Pancreas (tissue), 10 donors: ENCODE measurements at places on chromosomes 12 and 14. TPM values are rescaled to one million over a fixed set of nuclear protein-coding genes. Genes with fewer than 3 reads are reported as not detected.

The IL22 gene
- not detected for total RNA-seq

The RIPK3 gene
- total RNA-seq: 4.3 TPM

DNA sequence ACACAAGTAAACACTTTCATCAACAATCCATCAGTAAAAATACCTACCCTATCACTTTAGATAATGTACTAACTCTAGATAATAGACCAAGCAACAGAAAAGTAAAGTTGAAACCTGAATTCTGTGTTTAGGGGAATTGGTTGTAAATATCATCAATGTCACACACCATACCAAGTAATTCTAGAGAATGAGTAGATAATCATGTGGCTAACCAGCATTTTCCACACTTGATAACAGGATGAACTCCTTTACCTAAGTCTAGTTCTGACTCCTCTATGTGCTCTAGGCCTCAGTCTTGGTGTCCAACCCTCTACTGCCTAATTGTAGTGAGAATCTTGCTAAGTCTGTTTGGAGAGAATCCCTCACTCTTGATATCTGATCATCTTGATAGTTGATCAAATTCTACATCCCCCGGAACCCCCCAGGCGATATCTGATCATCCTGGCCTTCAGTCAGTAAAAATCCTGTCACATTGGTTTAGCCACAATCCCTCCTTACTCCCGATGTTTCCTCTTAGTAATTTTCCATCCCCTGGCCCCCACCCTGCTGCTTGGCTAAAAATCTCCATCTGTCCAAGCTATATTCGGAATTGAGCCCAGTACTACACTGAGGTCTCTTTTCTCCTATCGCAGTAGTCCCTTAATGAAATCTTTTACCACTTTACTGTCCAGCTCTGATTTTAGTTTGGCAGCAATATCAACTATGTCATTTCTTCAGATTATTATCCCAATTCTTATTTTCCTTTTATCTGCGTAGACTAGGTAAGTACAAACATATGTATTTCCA, 3.4 kb upstream of the SLCO1A2 start:
- DNase-seq: no peak
- H3K4me1 ChIP-seq: no peaks in the 10 kb centered on the region
- no peak overlapping the region for H3K4me3 ChIP-seq
- H3K27ac ChIP-seq: no peak overlapping the region
- H3K27me3 ChIP-seq: no peaks in the 10 kb centered on the region

DNA sequence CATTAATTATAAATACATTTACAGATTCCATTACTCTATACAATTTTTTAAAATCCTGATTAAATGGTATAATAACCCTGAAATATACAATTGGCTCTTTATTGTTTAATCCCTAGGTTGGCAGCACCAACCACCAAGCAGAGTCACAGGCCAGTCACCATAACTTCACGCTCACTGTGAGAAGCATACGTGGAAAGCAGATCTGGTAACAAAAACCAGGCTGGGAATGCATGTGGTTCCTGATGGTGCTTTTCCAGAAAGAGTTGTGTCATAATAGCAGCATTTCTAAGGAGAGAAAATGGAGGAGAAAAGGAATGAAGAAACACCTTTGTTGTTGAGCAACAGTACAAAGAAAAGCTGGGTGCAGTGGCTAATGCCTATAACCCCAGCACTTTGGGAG, 66.1 kb downstream of the SIX6 start:
- H3K4me3 ChIP-seq: no peak overlapping the region
- H3K4me1 ChIP-seq: no peaks in the 10 kb centered on the region
- no peaks in the 10 kb centered on the region for H3K36me3 ChIP-seq
- no peak for DNase-seq
- H3K27ac ChIP-seq: no peak overlapping the region

The OR6C65 gene
- not detected for total RNA-seq

- H3K4me3 ChIP-seq: no peak overlapping the region
- DNase-seq: no peak
- H3K27me3 ChIP-seq: no peaks in the 10 kb centered on the region
- H3K4me1 ChIP-seq: no peaks in the 10 kb centered on the region
- no peaks in the 10 kb centered on the region for H3K36me3 ChIP-seq
- H3K27ac ChIP-seq: peak overlapping the region; percentile 44
Observed at GRCh38 chr12:24888813-24889212, 60.1 kb downstream of the BCAT1 start.

- H3K36me3 ChIP-seq: no peaks in the 10 kb centered on the region
- H3K27me3 ChIP-seq: no peaks in the 10 kb centered on the region
- DNase-seq: no peak
- no peaks in the 10 kb centered on the region for H3K4me1 ChIP-seq
- no peak overlapping the region for H3K27ac ChIP-seq
- H3K4me3 ChIP-seq: no peak overlapping the region
Observed at GRCh38 chr14:22225516-22226140, 363.4 kb downstream of the DAD1 start.

DNA sequence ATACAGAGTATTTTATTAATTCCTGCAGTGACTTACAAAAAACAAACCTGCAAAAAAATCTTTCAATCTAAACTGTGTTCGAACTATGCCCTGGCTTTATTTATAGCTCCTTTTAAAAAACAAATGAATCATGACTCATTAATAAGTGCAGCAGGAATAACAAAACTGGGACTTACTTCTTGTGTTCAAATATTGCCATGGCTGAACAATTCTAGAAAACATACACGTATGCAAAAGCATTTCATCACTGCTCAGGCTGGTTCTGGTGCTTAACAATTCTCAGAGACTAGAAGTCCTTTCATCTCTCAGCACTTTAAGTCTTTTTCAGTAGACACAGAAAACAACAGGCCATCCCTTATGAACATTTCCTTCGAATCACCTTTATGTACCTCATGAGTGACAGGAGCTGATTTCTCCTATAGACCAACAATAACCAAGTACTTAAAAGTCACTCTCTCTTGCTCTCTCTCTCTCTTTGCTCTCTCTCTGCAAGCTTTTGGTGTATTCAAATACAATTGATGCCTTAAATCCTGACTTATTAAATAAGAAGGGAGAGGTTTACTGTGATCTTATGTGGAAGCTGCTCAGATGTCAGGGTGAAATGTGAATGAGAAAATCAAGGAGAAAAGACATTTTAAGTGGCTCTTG, 268.8 kb downstream of the TTC8 start:
- no peaks in the 10 kb centered on the region for H3K27me3 ChIP-seq
- no peak overlapping the region for H3K27ac ChIP-seq
- H3K36me3 ChIP-seq: no peaks in the 10 kb centered on the region
- no peak overlapping the region for H3K4me3 ChIP-seq
- H3K4me1 ChIP-seq: no peaks in the 10 kb centered on the region

The CCDC38 gene
- total RNA-seq: not detected

GRCh38 chr12:84198294-84198946, 714.2 kb downstream of the SLC6A15 start:
- H3K27ac ChIP-seq: no peak overlapping the region
- H3K27me3 ChIP-seq: no peaks in the 10 kb centered on the region
- no peak overlapping the region for H3K4me3 ChIP-seq
- no peak for DNase-seq
- H3K4me1 ChIP-seq: no peaks in the 10 kb centered on the region
- H3K36me3 ChIP-seq: no peaks in the 10 kb centered on the region

The FBXO21 gene
- total RNA-seq: 24.9 TPM

DNA sequence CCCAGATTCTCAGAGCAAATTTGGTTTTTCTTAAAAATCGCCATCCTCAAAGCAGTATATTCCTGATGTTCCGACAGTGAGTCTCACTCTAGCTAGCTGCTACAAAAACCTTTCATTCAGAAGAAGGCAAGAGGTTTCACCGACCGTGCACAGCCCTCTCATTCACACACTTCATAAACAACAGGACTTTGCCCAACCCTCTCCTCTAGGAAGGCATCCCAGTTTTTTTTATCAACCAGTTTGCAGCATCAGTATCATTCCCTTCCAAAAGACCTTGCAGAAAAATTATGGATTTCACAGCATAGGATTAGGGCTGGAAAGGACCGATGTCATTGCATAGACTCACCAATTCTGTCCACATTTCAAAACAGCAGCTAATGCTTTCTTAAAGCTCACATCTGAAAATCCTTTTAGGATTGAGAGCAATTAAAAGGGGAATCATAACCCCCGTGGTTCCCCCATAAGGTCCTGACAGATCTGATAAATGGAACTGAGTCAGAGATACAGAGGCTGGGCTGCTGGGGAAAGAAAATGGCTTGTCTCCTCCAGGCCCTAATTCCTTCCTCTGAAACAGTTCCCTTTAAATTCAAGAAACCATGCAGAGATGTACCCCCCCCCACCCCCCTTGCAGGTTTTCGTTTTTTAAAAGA, 597 bp downstream of the SVOP start:
- no peaks in the 10 kb centered on the region for H3K4me1 ChIP-seq
- H3K27me3 ChIP-seq: no peaks in the 10 kb centered on the region
- H3K4me3 ChIP-seq: no peak overlapping the region

The IL26 gene
- total RNA-seq: not detected

DNA sequence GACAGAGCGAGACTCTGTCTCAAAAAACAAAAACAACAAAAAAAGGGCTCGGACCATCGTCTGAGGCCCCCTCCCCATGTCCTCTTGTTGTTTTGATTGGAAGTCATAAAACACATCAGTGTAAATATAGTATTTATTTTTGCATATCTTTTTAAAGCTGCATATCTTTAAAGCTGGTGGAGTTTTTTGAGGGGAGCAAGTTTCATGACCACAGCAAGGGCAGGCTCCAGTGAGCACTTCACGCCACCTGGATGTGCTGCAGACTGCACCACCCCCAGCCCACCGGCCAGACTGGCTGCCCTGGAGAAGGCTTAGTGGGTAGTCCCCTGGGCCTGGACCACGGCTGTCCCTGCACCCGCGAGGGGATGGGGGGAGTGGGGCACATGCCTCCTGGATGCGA, 11.9 kb upstream of the BCL7A start:
- no peaks in the 10 kb centered on the region for H3K4me1 ChIP-seq
- no peak overlapping the region for H3K27ac ChIP-seq
- no peaks in the 10 kb centered on the region for H3K27me3 ChIP-seq
- H3K36me3 ChIP-seq: no peaks in the 10 kb centered on the region
- DNase-seq: no peak
- no peak overlapping the region for H3K4me3 ChIP-seq

- H3K27me3 ChIP-seq: no peaks in the 10 kb centered on the region
- H3K4me1 ChIP-seq: no peaks in the 10 kb centered on the region
- no peaks in the 10 kb centered on the region for H3K36me3 ChIP-seq
- DNase-seq: no peak
- no peak overlapping the region for H3K4me3 ChIP-seq
Observed at GRCh38 chr12:63937378-63938316, 93.1 kb downstream of the SRGAP1 start.

The ASIC1 gene
- 0.89 TPM for total RNA-seq

DNA sequence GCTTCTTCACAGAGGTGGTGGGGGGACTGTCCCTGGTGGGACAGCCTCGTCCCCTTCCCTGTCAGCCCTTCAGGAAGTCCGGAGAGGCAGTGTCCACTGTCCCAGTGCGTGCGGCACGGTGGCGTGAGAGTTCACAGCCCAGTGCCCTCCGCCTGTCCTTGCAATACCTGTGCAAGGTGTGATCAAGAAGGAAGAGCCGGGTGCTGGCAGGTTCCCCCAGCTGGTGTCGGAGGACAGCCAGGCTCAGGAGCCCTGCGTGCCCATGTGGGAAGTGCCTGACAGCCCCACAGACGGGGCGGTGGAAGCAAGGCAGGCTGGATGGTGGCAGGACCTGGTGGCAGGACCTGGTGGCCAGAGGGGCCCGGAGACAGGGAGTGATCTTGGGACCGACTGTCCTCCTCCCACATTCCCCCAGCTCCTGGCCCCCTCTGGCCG, 16.4 kb downstream of the NOC4L start:
- H3K4me1 ChIP-seq: no peaks in the 10 kb centered on the region
- H3K4me3 ChIP-seq: no peak overlapping the region
- DNase-seq: peak; percentile 66
- no peaks in the 10 kb centered on the region for H3K36me3 ChIP-seq
